ENCODE measurements at places on chromosomes 4 and X.

DNA sequence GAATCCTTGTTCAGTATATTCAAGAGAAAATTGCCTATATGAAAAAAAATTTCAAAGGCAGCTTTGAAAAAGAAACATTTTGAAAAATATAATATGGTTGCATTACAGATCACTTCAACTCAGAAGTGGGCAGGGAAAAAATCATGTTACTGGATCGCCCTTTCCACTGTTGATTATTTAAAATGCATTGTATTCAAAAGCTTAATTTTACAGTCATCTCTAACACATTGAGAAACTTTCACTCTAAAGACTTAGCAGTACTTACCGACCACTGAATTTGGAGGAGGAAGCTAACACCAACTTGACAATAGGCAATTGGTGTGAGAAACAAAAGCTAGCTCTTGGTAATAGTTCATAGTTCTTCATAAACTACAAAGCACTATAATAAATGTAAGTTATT lies 101.9 kb downstream of the CEP135 start:
- no peak for DNase-seq

- DNase-seq: no peak
Measured at GRCh38 chr4:36164900-36165630, 79.2 kb downstream of the ARAP2 start.

- no peak for DNase-seq
Measured at GRCh38 chrX:110426155-110426504, 67.5 kb downstream of the RTL9 start.

DNA sequence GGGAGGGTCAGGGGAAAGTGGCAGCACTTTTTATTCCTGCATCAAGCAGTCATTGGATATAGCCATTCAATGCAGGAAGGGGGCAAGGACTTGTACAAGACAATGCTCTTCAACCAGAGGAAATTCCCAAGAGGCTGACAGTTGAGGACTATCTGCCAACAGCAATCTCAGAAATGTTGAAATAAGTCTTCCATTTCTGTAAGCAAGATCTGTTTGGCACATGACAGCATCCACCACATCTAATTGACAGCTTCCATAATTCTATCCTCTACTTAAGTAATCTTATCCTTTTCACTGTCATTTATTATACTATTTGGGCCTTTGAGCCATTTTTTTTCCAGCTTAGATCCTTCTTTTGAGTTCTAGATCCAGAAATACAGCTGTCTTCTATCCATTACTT lies 110.7 kb downstream of the CFAP299 start:
- no peak for DNase-seq

GRCh38 chr4:156792462-156793085 lies 179.0 kb downstream of the PDGFC start:
- no peak for DNase-seq

DNA sequence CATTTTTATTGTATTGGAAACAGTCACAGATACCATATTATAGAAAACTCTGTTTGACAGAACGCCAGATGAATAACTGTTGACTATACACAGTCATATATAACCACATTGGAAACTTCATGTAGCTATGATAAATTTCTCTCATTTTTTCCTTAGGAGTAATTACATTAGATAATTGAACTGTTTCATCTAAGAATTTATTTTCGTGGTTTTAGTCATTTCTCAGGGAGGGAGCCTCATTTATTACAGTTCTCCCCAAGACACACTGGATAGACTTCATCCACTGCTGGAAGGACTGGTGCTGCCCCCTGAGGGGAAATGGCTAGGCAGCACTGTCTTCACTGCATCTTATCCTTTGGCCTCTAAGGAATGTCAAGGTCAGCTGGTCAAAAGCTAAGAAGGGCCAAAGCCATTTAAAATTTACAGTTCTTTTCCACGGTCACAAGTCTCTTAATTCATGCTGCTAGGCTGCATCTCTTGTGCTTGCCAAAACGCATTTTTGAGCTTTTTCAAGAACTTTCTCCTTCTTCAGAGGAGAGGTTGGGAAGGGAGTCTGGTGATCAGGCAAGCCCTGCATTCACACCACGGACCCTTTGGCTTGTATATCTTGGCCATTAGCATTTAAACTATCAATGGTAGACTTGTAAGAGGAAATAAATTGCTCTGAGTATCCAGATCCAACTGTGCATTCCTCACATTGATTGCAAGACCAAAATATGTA lies 145.1 kb downstream of the CBR4 start:
- no peak for DNase-seq

- DNase-seq: no peak
Measured at GRCh38 chr4:85420831-85421230, 54.1 kb upstream of the ARHGAP24 start.

- no peak for DNase-seq
Measured at GRCh38 chr4:53599632-53600031, 8.3 kb upstream of the LNX1 start.

DNA sequence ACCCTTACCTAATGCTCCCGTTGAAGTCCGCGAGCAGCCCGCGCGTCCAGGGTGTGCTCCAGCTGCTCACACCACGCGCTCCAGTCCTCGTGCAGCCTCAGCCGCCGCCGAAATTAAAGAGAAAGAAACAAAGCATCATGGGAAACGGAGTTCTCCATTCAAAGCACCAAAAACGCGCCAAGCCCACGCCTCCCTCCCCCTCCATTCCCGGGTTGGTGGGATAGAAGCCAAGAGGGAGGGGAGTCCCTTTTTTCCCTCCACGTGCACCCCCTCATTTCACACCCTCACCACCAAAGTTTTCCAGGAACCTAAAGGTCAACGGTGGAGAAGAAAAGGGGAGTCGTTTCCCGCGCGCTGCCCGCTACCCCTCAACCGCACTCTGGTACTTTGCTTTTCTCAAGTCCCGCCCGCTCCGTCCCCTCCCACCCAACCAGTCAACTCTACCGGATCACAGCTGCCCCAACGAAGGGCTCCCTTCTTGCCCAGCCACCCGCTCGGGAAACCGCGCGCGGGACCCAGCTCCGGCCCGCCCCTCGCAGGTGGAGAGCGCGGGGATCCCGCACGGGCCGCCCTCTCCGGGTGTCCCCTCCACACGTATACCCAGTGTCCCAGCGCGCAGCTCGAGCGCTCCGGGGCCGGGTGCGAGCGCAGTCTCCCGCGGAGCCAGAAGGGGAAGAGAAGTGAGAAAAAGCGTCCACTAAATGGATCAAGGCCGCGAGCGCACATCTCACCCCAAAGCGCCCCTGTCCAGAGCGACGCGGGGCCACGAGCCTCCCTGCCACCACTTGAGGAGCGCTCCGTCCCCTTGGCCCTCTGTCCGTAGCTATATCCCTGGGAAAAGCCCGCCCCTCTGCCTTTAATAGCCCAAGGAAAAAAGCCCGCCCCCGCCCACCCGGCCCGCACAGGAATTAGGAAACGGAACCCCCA lies 65.1 kb upstream of the CCDC160 start:
- DNase-seq: no peak

GRCh38 chr4:3291411-3291968 lies 1.3 kb upstream of the RGS12 start:
- no peak for DNase-seq

DNA sequence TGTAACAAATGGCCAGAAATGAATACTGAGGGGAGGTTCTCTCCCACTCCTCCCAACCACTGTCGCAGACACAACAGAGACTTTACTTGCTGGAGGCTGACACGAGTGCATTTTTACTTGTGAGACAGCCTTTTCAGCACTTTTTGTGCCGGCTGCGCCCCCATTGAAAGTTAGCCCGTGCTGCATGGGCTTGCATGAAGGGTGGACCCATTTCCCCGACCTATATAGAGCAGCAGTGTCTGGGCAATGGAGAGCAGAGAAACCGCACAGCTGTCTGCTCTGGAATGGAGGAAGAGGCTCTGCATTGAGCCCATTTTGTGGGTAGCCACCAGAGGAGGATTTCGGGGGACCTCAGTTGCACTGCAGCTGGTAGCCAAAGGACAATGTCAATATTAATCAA lies 208.8 kb downstream of the UGT8 start:
- no peak for DNase-seq

GRCh38 chrX:18424482-18425198 lies 768 bp upstream of the CDKL5 start:
- DNase-seq: no peak

- no peak for DNase-seq
Measured at GRCh38 chr4:158208963-158209640, 1.2 kb upstream of the TMEM144 start.

- no peak for DNase-seq
Measured at GRCh38 chrX:48781705-48782104, 4.7 kb upstream of the GATA1 start.

DNA sequence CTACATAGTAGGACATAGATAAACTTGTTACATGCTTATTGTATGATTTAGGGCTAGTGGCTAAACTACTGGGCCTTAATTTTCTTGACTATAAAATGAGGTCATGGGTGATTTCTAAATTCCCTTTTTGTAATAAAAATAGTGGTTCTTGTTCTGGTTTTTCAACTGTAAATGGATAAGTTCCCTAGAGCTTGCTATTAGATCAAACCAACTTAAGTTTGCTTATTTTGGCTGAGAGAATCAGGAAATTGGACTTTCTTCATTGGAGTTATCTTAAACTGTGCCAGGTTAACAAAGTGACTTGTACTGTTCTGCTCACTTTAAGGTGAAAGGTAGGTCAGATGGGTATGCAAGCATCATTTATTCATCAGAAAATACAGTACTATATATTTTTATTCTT lies 78.3 kb downstream of the PDLIM5 start:
- DNase-seq: no peak

GRCh38 chrX:154051201-154051810 lies 31.6 kb upstream of the IRAK1 start:
- DNase-seq: peak; percentile 43

- no peak for DNase-seq
Measured at GRCh38 chr4:99878604-99879003, 15.6 kb downstream of the LAMTOR3 start.

- no peak for DNase-seq
Measured at GRCh38 chr4:152828122-152828521, 48.4 kb downstream of the ARFIP1 start.

- no peak for DNase-seq
Measured at GRCh38 chrX:54560411-54560810, 30.4 kb downstream of the GNL3L start.

DNA sequence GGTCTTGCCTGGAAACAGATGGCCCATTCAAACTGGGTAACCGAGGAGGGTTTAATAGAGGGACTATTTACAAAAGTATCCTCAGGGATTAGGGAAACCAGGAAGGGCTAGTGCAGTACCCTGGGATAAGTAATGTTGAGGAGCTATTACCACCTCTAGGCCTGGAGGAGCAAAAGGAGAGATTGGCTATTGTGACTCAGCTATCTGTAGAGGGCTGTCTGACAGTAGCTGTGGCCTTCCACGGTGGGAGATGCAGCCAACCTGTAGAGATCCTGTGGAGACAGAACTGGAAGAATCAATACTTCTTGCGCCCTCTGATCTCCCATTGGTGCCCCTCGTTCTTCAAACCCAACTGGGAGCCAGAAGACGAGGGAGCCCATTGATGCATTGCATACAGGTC lies 34.1 kb upstream of the RPS6KA3 start:
- no peak for DNase-seq

- no peak for DNase-seq
Measured at GRCh38 chrX:40201329-40201885, 103.6 kb upstream of the BCOR start.

GRCh38 chrX:121308276-121308805 lies 260.9 kb downstream of the GLUD2 start:
- no peak for DNase-seq

- DNase-seq: no peak
Measured at GRCh38 chr4:174266416-174266815, 17.1 kb downstream of the FBXO8 start.

DNA sequence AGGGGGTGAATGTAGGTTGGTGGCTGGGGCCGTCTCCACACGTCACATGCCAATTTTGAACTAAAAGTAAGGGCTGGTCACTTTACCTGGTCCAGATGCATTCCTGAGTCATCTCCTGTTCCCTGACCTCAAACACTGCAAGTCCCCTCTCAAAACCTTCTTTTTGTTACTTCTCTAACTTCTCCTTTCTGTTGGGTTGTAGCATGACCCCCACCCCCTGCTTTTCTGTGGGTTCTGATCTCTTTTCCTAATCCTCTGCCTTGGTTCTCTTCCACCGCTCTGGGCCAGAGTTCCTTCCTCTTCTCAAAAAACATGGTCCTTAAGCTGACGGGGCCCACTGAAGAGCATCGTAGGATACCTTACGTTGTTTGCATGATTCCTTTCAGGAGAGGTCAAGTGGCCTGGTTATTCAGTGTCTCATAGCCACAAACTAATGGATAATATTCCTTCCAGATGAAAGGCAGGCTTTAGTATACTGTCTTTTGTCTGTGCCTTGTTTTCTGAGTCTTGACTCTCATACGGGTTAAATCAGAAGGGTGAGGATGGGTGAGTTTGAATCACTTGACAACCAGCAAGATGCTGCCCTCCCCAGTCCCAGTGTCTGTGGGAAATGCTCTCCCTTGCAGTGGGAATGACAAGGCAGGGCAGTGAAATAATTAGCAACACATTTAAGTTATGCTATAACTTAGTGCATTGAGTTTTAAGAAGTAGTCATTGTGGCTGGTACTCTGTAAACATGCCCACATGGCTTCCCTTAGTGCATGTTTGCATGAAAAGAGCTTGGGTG lies 15.1 kb downstream of the SMS start:
- DNase-seq: no peak

All from stimulated activated CD8-positive, alpha-beta memory T cell treated with anti-CD3 and anti-CD28 coated beads, Interleukin-2, amount 100 ng/mL, for 1 hour (primary cell).